ENCODE measurements at places on chromosomes 5 and 9. TPM values are rescaled to one million over a fixed set of nuclear protein-coding genes. Genes with fewer than 3 reads are reported as not detected.

The PAEP gene
- total RNA-seq, result not detected

The TLX3 gene
- not detected for total RNA-seq

The ECM2 gene
- total RNA-seq, result not detected

The FBXL7 gene
- 14.7 TPM for total RNA-seq

The SSNA1 gene
- total RNA-seq, result 150 TPM

The SH3GL2 gene
- total RNA-seq, result 0.07 TPM

The SOX30 gene
- total RNA-seq, result not detected

The GABRB2 gene
- not detected for total RNA-seq

The BTNL8 gene
- total RNA-seq, result not detected

The FAM120AOS gene
- total RNA-seq, result 26.4 TPM

The PCDHB3 gene
- 0.47 TPM for total RNA-seq
